Motor neuron (in vitro differentiated cells): ENCODE measurements at places on chromosomes 12 and 14.

GRCh38 chr14:87494010-87494409, 499.0 kb downstream of the GALC start:
- ATAC-seq, result no peak

DNA sequence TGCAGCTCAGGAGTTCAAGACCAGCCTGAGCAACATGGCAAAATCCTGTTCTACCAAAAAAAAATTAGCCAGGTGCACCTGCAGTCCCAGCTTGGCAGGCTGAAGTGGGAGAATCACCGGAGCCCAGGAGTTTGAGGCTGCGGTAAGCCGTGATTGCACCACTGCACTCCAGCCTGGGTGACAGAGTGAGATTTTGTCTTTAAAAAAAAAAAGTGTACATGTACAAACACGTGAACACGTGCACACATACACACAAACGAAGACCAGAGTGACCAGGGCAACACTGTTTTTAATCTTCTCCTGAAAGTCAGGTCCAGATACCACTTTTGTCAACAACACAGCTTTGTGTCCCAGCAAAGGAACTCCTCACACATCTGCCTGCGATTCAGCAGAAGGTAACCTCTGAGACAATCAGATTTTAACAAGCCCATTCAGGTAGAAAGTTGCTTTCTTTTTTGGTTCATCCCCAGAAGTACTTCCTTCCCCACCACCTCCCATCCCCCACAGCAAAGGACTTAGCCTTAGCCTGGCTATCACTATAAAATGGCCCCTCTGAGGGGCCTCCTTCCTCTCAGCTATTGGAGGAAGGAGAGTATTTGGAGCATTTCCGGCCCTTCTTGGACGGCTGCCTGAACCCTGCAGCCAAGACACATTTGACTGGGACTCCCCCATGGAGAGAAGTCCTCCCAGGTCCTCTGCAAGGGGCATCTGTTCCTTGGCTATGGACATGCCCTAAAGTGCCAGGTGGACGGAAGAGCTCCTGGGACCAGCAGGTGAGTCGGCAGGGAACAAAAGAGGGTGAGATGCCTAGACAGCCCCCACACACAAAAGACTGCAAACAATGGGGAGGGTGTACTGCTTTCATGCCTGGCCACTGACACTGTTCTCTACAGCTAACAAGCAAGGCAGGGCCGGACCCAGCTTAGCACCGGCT, 9.8 kb downstream of the CTDSP2 start:
- peak; percentile 65 for ATAC-seq

DNA sequence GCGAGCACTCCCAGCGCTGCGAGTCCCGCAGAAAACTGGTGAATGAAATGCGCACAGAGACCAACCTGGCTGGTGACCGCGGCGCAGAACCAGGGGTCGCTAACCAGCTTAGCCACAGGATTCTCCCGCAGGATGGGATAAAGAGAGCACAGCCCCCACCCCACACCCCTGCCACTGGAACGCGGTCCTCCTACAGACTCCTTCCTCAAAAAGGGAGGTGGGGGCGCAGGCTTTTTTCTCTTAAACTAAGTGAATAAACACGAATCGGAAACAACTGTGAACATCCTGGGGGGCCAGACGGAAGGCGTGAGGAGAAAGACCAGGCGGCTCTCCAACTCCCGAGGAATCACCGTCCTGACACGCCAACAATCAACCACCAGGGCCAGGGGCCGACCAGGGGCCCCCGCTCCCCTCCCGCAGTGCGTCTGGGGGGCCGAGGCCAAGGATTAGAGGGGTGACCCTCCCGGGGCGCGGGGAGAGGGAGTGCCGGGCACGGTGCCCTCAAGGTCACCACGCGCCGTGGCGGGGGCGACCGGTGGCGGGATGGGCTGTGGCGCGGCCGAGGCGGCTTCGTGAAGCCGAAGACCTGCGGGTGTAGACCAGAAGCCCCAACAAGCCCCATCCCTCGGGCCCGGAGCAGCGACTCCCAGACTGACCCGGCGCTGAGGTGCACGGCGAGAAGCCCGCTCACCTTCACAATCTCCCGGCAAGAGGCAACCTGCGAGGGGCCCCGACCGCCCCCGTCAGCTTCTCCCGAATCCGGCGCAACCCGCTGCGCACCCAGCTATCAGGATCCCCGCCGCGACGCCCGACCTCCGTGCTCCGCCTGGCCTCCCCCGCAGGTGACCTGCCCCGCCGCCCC, 704 bp downstream of the ATP2B1 start:
- ATAC-seq, result no peak

- no peak for ATAC-seq
These were observed 338.9 kb downstream of the C12orf50 start for GRCh38 chr12:87690236-87690810.

DNA sequence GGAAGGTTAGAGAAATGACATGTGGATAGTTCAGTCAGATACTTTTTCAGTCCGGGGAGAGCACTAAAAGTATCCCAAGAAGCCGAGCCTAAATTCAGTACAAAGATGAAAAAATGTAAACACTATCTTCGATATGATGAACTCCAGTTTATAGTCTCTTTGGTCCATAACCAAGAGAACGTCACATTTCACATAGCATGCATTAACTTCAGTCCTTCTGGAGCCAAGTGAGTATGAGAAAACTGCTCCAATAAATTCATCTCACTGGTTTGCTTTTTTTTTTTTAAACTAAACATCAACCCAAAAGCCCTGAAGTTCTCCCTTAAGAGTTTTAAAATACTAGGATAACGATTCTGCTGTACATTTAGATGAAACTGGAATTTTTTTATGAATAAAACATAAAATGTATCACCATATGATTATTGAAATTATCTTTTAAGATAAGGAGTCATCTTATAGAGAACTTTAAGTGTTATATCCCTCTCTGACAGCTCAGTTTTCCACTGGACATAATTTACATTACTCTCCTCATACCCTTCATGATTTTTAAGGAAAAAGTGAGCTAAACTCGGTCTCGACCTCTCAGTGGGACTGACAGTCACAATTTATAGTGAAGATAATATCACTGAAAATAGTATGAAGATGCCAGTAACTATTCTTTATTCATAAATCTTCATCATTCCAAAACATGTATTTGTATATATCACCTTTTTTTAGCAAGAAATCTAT, 841.5 kb upstream of the FLRT2 start:
- no peak for ATAC-seq

GRCh38 chr12:2180737-2181082, 127.9 kb downstream of the CACNA1C start:
- ATAC-seq, result no peak

DNA sequence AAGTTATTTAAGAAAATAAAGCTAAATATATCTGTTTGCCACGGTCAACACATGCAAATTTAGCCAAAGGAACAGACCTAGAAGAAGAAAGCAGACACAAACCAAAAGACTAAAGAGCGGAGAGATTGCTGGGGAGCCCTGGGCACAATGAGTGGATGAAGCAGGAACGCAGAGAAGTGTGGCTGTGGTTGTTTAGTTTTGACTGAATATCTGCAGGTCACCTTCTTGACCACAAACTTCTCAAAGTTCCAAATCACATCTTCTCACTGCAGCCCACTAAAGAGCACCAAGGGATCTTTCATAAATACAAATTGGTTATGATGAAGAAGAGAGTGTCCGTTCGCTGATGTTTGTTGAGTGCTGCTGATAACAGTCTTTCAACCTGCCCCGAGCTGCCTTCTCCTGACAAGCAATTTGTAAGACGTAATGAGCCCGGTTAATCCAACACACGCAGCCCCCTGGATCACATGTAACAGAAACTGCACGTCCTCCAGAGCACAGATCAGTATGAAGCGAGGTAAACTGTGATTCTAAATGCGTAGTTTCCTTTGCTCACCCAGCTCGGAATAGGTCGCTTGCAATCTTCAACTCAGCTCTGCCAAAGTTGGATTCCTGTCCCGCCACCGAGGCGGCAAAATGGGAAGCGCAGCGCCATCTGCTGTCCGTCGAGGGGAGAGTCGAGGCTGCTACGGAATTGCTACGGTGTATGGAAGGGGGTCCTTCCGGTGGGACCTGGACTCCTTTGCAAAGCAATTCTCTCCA, 120.8 kb downstream of the GXYLT1 start:
- peak; percentile 94 for ATAC-seq

- ATAC-seq, result no peak
These were observed 88.3 kb downstream of the LRRK2 start for GRCh38 chr12:40312982-40313576.

DNA sequence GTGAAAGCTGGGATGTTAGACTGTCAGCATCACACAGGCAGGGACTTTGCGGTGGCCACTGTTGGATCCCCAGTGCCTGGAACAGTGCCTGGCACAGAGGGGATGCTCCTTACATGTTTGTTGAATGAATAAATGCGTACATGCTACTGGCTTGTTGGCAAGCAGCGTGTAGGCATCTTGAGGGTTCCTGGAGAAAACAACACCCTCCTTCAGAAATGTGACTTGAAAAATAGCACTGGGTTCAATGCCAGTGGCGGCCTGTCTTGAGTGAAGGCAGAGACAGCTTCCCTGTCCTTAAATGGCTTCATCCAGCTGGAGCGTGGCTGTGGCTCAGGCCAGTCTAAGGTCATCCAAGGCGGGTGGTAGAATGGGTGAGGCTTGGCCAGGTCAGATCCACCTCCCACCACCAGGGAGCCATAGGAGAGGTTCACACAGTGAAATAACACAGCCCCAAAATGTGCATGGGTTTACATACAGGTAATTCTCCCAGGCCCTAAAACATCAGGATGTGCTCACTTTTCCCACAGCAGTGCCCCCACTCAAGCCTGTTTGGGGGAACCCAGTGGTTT, 171.4 kb downstream of the PHETA1 start:
- no peak for ATAC-seq

- no peak for ATAC-seq
These were observed 28.2 kb downstream of the EEA1 start for GRCh38 chr12:92900941-92901340.

- peak; percentile 0 for ATAC-seq
These were observed 539 bp downstream of the PSME2 start for GRCh38 chr14:24145690-24146452.

GRCh38 chr14:100634026-100634425, 46.8 kb upstream of the BEGAIN start:
- ATAC-seq, result no peak

DNA sequence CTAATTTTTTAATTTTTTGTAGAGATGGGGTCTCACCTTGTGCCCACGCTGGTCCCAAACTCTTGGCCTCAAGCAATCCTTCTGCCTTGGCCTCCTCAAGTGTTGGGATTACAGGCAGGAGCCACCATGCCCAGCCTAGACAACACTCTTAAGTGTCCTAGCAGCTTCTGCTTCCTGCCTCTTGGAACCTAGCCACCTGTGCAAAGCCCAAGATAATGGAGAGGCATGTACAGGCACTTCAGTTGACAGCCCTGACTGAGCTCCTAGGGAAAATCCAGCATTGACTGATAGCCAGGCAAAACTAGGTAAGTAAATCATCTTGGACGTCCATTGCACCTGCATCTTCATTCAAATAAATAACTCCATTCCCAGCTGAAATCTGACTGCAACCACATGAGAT, 15.5 kb downstream of the COX14 start:
- no peak for ATAC-seq

DNA sequence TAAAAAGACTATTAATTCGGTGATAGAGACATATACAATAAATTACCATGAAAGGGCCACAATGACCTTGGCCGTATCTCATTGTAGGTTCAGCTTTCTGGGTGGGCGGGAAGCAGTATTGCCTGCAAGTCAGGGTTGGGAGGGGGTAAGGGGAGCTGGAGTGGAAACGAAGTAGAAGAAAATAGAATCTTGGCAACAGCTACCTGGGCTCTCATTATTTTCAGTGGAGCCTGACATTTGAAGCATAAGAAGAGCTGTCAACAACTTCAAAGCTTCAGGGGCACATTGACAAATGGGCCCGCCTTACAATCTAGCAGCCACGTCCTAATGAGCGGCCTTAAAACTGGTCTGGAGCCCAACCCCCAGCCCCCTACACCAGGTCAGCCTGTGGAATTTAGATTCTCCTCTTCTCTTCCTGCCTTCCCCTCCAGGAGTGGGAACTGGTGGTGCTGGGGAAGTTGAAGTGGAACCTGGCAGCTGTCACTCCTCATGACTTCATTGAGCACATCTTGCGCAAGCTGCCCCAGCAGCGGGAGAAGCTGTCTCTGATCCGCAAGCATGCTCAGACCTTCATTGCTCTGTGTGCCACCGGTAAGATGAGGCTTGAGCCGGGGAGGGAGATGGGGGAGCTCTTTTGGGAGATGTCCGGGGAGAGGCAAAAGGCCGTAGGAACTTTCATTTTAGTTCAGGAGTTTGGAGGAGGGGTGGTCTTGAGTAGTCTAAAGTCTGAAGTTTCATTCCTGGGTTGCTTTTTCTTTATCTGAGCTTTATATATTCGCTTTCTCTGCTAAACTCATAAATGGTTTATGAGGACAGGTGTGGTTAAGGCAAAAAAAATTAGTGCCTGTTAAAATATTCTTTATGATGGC, 5.0 kb downstream of the CCND2 start:
- no peak for ATAC-seq

- no peak for ATAC-seq
These were observed 247.6 kb upstream of the PWP1 start for GRCh38 chr12:107437954-107438353.

DNA sequence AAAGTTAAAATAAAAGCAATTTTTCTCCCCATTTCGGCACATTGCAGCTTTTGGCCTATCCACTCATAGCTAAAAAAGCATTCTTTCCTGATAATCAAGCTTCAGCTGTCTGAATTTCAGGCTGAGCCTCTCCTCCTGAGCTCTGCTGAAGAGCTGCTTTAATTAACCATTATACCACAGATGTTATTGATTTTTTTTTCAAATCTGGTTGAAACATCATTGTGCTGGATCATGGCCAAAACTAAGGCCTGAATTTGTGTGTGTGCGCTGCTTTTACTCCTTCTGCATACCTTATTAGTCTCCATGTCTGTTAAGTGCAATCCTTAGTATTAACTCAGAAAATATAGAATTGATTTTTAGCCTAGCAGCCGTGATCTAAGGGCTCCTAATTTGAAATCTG, 52.3 kb downstream of the MBIP start:
- peak; percentile 27 for ATAC-seq

DNA sequence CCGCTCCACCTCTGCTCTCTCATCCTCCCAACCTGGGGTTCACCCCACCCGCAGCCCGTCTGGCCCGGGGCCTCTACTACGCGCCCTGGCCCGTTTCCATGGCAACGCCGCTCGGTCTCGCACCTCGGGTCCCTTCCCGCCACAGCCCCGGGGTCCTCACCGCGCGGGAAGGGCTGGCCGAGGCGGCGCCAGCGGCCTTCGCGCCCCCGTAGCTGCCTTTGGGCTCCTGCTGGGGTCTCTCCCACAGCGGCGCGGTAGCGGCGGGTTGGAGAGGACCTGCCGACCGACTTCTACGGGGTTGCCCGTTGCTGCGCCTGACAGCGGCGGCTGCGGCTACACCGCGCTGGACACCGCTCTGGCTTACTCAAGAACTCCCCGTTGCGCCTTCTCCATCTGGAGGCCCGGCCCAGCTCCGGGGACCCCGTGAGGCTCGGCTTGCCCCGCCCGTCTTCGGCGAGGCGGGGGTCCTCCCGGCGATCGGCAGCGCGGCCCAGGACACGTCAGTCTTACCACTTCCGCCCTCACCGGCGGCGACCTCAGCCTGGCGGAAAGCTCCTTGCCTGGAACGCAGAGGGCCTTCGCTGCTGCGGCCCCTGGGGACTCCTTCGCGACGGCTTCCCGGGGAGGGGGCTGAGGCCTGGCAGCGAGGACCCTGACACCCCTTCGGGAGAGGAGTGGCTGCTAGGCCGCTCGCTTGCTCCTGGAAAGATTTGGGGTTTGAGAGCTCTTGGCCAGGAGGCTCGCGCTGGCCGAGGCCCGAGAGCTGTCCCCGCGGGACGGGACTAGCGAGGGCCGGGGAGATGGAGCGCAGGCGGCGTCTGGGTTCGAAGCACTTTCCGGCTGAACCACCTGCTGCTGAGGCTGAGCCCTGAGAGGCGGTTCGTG, at the start of gene TM9SF1:
Gene TM9SF1 (minus strand): TSS at position 256 of the 885 bp plus-strand sequence. CDS start 422 bp downstream, outside the sequence.
- ATAC-seq, result peak; percentile 94
